Effector CD4-positive, alpha-beta T cell (primary cell): ENCODE measurements at places on chromosomes 12 and 14.

- DNase-seq, result no peak
Measured at GRCh38 chr14:23447361-23448350, 12.2 kb upstream of the MYH7 start.

DNA sequence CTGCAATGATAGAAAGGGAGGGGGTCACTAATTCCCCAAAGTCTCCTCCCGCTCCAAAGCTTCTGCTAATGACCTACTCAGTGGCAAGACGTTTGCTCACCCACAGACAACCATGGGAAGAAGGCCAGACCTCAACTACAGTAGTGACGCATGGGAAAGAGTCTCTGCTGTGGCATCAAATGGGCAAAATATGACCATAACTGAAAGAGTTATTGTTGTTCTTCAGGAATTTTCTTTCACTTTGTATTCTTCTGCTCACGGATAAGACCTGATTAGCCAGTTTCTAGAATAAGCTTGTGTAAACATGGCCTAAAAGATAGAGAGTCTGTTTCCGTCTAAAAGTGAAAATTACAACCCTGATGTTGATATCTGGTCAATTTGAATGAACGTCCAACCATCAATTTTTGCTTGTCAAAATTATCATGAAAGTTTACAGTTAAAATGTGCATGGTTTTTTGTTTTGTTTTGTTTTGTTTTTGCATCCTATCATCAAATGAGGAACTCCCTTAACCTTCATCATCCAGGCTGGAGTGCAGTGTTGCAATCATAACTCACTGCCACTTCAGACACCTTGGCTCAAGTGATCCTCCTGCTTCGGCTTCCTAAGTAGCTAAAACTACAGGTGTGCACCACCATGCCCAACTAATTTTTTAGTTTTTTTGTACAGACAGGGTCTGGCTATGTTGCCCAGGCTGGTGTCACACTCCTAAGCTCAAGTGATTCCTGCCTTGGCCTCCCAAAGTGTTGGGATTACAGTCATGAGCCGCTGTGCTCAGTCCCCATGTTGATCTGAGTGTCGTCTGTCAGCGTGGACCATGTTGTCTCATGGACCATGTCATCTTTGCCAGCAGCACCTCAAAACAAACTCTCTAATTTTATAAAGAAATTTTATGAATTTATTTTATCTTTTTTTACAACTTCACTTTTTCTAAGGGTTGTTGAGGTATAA lies 7.0 kb downstream of the KRT6B start:
- DNase-seq, result no peak

GRCh38 chr12:17028348-17028747 lies 422.4 kb upstream of the LMO3 start:
- DNase-seq, result no peak

DNA sequence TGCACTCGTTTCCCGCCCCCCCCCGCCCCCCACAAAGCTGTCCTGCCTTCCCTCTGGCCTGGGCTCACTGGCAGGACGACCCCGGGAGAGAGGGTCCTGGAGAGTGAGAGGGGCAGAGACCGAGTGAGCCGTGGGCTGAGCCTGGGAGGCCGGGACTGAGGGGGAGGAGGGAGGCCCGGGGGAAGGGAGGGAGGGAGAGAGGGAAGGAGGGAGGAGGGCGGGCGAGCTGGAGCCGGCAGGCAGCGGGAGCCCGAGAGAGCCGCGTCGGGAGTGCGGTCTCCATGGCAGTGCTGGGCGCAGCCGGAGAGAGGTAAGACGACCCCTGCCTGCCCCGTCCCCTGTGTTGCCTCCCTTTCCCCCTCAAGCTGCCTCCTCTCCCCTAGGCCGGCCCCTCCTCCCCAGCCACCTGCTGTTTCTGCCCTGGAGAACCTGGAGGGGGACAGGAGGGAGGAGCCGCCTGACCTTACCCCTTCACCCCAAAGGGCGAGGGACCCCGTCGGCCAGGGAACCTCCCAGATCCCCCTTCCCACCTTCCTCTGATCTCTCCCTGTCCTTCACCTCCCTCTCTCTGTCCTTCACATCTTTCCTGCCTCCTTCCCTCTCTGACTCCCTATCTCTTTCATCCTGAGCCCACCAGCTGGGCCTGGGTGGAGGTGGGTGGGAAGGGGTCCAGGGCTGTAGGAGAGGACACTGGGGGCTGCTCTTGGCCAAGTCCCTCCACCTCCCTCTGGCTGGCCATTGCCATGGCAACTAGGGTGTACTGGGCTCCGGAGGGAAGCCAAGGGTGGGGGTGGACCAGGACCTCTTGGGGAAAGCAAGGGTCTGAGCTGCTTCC lies at the start of gene GPR162:
Gene GPR162 (plus strand): TSS at position 231 of the 835 bp plus-strand sequence. CDS start 2,078 bp downstream, outside the sequence.
- DNase-seq, result no peak

DNA sequence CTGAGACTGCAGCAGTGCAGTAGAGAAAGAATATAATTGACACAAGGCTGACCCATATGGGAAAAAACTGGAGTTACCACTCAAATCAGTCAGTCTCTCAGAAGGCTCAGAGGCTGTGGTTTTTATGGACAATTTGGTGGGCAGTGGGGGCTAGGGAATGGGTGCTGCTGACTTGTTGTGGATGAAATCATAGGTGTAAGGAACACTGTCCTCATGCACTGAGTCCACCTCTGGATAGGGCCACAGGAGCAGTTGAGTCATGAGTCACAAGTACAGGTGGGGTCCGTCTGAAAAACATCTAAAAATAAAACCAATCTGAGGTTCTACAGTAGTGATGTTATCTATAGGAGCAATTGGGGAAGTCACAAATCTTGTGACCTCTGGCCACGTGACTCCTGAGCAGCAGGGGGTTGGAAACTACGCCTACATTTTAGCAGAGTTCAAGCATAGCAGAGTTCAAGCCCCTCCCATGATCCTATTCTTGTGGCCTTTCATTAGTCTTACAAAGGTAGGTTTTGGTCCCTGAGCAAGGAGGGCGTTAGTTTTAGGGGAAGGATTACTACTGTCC lies 18.1 kb upstream of the SGPP1 start:
- DNase-seq, result no peak

- no peak for DNase-seq
Measured at GRCh38 chr14:86217523-86217922, 687.6 kb downstream of the FLRT2 start.

DNA sequence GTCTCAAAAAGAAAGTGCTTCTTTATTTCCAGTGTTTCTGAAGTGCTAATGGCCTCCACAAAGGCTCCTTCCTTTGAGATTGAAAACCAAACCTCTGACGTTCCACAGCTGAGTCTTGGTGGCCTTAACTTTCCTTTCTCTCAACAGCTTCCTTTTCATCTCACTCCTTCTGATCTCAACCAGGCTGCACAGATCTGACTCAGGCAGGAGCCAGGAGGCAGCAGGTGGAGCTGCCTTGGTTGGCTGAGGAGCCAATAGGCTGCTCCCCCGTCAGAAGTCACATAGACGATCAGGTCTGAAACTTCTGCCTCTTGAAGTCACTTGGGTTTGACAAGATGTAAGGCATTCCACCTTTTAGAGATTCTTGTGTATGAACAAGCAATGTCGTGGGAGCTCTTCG lies 9.1 kb upstream of the KCNA5 start:
- DNase-seq, result no peak

DNA sequence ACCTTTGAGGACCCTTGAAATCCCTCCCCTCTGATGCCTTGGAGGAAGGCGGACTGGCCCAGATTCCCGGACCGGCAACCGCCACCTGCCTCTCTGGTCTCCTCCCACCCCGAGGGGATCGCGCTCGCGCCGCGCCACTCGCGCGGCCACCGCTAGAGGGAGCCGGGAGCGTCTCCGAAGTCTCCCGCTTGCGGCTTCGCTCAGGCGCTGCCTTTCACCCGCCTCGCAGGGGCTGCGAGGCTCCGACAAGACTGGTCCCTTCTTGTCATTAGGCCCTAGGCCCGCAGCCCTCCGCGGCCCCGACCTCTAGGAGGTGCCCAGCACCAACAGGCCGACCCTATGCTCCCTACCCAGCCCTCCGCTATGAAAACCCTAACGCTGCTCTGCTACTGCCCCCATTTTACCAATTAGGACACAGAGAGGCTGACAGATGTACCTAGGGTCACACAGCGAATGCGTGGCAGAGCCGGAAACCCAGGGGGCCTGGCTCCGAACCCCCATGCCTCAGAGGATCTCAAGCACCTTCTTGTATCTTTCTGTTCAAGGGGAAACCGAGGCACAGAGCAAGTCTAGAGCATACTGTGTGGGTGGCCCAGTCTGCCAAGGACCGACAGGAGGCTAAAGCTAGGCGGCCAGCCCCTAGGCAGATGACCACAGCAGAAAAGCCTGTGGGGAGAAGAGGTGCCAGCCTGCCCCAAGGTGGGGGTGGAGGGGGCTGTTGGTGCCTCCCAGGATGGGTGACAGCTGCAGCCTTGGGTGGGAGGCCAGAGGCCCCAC lies 21.4 kb upstream of the VSX2 start:
- DNase-seq, result peak; percentile 57

- no peak for DNase-seq
Measured at GRCh38 chr14:30162066-30162465, 234.4 kb upstream of the PRKD1 start.

- DNase-seq, result no peak
Measured at GRCh38 chr12:16175840-16176239, 101.6 kb downstream of the SLC15A5 start.

DNA sequence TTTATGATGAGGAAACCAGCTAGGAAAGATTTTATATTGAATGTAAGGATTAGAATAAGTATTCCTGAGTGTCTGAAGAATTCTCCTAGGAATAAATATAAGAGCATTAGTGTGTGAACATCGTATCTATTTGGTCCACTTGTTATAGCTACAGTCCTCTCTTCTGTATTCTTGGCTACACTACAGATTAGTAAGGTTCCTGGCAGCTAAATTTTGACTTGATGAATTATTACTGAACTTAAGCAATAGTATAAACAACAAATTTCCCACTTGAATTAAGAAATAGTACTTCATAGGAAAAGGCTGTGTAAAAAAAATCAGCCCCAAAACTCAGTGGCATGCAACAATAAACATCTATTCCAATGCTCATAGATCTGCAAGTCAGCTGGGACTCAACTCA lies 138.4 kb upstream of the G2E3 start:
- DNase-seq, result no peak

DNA sequence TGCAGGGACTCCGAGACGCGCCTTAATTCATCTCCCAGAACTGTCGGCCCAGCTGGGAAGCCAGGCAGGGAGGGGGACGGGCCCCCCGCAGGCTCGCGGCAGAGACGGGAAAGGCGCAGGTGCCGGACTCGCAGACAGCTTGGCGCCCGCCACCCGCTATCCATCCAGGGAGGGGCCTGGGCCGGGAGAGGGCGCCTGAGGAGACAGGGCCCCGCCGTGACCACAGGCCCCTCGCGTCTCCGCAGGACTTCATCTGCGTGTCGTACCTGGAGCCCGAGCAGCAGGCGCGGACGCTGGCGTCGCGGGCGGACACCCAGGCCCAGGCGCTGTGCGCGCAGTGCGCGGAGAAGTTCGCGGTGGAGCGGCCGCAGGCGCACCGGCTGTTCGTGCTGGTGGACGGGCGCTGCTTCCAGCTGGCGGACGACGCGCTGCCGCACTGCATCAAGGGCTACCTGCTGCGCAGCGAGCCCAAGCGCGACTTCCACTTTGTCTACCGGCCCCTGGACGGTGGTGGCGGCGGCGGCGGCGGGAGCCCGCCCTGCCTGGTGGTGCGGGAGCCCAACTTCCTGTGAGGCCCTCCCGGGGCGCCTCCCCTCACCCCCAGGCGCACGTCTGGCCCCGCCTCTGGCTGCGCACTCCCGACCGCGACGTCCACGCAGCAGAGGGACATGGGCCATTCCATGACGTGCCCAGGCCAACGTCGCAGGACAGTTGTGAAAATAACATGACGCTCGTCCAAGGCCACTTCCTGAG lies 60.6 kb downstream of the LGMN start:
- no peak for DNase-seq

GRCh38 chr12:9404031-9404430 lies 195.8 kb upstream of the PZP start:
- no peak for DNase-seq

DNA sequence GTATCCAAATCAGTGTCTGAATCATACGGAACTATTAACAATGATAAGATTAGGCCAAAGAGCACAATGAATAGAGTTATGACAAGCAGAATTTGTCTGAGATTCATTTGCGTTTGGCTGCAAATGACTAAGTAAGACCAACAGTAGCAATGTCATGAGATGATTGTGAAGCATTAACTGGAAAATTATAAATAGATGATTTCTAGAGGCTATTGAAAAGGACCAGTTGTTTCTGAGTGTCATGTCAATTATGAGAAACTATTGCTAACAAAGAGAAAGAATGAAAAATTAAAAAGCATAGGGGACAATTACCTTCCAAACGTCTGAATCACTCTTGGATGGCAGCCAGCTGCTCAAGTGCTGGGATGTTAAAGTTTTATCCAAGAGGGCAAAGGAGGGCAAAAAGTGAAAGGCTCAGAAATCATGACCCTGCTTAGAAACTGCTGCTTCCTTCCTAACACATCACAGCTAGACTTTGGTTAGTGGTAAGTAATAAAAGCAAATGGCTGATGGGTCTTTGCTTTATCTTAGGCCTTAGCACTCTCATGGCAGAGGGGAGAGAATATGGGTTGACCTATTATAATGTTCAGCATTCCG lies 89.0 kb downstream of the AKAP6 start:
- DNase-seq, result no peak

DNA sequence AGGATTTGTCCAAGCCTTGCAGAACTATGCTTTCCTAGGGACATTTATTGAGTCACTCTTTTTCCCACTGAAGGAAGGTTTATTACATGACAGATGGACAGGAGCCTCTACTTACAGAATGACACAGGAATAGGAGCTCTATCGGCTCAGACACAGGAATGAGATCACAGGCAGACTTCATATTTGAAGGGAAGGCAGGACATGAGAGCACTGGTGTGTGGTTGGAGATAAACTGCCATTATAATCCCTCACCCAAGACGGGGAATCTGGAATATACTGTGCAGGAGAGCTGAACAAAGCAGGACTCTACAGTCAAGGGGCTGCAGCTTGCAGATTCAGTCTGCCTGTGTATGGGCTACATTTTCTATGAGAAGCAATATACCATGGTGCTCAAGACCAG lies 26.8 kb upstream of the IL22 start:
- DNase-seq, result no peak

- no peak for DNase-seq
Measured at GRCh38 chr12:15688202-15688736, 100.9 kb downstream of the EPS8 start.

- DNase-seq, result no peak
Measured at GRCh38 chr14:85687456-85687855, 157.5 kb downstream of the FLRT2 start.

GRCh38 chr14:89304972-89305703 lies 111.9 kb downstream of the FOXN3 start:
- DNase-seq, result no peak
